ENCODE measurements at places on chromosomes 3 and 15.

GRCh38 chr15:68524753-68525584 is 53.8 kb upstream of the CORO2B start:
- no peak for DNase-seq

DNA sequence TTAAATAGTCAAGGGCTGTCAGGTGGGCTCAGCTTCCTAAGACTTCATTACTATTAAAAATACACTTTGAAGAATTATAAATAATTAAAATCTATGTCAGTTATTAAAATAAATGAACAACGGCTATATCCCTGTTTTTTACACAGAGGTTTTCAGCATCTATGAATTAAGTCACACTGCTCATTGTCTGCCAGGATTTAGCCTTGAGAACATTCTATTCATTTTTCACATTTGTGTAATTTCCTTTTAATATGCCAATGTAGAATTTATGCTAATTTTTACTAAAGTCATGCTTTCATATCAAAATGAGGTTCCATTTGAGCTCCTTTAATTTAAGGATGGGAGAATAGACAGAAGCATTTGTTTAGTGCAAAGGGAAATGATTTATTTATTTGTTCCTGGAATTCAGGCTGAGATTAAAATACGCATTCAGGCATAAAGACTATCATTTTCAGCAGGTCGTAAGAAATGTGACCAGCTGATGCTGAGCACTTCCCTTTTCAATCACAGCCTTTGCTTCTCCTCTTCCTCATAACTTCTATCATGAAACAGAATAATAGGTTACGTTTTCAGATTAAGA is 345.1 kb downstream of the MFSD1 start:
- DNase-seq = no peak

GRCh38 chr3:167228135-167228534 is 152.0 kb downstream of the ZBBX start:
- no peak for DNase-seq

GRCh38 chr3:31955581-31955980 is 25.5 kb downstream of the OSBPL10 start:
- DNase-seq = no peak

GRCh38 chr3:45673273-45673672 is 15.9 kb upstream of the SACM1L start:
- DNase-seq = no peak

- no peak for DNase-seq
Observed at GRCh38 chr3:37813403-37813802, 48.3 kb upstream of the CTDSPL start.

DNA sequence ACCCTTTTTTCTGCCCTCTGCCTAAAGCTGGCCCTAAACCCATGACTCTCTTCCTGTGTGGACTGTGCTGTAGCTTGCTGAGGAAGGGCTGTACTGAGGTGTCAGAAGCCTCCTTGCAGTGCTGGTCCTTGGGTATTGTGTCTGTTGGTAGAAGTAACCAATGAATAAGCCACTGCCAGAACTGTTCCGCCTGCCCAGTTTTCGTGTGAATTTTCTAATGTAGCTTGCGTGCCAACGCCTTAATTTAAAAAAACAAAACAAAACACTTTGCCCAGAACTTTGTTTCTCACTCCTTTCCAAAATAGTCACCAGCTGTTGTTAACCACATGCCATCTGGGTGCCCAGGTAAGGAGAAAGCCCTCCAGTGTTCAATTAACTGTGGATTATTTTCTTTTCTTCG is 101.9 kb downstream of the KLHL25 start:
- no peak for DNase-seq

DNA sequence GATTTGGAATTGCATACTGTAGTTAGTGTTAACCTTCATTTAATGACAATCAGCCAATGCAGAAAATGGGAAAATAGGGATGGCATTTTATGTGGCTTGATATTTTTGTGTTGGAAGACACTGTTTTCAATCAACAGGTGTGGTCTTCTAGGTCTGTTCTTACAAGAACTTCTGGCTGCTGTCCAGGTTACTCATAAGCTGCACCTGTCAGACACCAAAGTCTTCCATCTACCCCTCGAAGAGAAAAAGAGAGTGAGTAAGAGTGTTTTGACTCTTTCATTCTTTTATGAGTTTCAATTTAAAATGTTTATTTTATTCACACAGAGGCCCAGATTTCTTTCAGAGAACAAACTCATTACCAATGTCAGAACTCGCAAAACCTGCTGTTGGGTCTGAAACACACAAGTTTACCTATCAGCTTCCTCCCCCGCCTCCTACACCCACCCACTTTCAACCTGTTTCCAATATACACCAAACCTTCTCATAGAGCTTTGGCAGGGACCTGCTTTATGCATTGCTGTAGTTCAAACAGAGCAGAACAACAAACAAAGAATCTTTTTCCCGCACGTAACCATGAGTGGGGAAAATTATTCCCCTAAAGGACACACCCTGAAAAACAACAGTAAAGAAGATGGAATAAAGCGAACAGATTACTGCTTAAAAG is 767.7 kb upstream of the ALCAM start:
- DNase-seq = no peak

- no peak for DNase-seq
Observed at GRCh38 chr3:30686176-30686575, 79.8 kb downstream of the TGFBR2 start.

- DNase-seq = no peak
Observed at GRCh38 chr3:135452881-135453280, 512.6 kb upstream of the PPP2R3A start.

GRCh38 chr3:17982211-17982880 is 239.9 kb upstream of the TBC1D5 start:
- no peak for DNase-seq
